ENCODE measurements at places on chromosomes 16 and 17.

- no peak for DNase-seq
Observed at GRCh38 chr17:57400648-57401047, 144.3 kb downstream of the MSI2 start.

DNA sequence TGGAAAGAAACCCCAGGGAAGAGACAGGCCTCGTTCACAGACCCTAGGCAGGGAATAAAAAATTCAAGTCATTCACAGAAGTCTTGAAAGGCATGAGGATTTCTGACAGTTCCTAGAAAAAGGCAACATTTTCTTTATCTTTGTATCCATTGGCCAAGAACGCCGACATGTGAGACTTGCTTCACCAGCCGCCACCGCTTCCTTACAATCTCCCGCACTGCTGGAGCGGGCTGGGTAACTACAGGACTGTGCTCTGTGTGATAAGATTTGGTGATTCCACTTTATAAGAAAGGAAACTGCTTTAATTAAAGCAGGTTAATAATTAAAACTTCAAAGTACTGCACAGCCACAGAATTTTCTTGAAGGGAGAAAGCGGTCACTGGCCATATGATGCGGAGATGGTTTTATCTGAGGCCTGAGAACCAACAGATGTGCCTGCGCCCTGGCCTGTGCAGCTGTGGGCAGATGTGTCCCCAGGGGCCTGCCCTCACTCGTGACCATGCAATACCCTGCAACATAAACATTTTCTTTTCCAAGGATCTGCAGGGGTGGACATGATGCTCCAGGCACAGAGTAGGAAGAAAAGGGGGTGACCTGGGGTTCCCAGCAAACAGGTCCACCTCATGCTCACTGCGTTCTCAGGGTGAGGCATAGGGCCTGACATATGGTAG, 13.0 kb upstream of the LGALS3BP start:
- DNase-seq = no peak

GRCh38 chr17:40937384-40937819, at the start of gene KRT23:
Gene KRT23 (minus strand): TSS chr17:40937646. CDS start chr17:40936603, 1,043 bp downstream.
- no peak for DNase-seq

DNA sequence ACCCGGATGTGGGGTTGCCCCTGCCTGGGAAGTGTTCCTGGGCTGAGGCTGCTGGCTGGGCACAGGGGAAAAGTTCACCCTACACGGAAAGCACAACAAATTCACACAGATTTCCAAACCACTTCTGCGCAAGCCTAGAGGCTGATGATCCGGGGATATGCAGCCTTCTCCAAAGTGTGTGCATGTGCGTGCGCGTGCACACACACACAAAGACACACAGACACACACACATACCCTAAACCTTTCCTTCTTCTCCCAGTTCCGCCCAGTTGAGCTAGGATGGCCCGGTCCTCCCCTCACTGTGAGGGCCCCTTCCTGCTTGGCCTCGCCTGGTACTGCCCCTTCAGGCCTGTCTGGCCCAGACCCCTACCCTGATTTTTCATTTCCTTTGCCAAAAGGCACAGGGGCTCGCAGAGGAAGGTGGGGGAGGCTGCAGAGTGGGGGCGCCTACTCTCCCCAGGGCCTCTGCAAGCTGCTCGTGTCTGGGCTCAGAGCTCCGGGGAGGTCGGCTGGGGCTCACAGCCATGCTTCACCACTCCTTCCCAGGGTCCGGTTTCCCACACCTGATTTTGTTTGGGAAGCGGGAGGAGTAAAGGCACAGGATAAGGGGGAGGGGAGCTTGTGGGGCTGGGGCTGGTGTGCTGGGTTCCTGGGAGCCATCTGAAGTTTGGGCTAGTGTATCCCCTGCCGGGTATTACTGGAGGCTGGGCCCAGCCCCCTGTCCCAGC, 144.7 kb downstream of the ENGASE start:
- no peak for DNase-seq
